GM18507 (cell line): ENCODE measurements at places on chromosomes 6 and 20.

- DNase-seq: no peak
Observed at GRCh38 chr6:148082696-148083095, 259.9 kb upstream of the SASH1 start.

DNA sequence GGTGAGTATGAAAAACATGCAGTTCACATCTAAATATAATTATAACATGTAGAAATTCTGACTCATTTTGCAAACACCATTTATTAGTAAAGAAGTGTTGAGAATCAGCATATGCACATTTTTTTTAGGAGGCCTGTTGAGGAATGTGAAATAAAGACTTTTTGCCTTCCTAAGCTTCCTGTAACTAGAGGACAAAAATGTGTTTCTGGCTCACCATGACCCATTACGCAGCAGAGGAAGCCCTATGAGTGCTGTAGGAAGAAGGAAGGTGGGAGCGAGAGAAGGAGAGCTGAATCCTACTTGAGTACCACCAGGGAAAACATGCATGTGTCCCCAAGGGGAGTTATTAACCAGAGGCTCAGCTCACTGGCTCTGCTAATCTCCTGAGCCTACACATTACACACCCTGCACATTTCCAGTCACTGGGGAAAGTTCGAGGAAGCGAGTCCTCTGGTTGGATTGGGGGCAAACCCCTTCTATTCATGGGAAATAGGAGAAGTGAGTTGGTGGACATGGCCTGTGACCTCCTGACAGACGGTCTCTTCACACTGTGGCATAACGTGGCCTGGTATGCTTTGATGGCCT lies 540.5 kb upstream of the JAG1 start:
- DNase-seq: no peak

- no peak for DNase-seq
Observed at GRCh38 chr6:84137989-84138575, 89.4 kb downstream of the CEP162 start.

DNA sequence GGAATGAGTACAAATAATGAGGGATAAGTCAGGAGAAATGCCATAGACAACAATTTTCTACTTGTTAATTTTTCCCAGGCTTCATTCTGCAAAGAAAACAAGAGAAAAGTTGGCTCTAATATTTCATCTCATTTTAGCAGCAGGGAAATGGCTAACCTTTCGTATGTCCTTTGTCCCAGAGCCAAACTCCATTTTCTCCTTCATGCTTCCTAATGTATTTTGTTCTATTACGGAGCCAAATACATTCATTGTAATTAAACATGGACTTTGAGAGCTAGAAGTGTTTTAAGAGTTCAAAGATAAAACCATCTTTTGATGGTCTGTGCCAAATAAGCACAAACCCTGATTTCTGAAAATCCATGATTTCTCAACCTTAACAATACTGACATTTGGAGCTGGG lies 136.9 kb downstream of the PTCHD4 start:
- DNase-seq: no peak

- DNase-seq: no peak
Observed at GRCh38 chr6:69349771-69350170, 447.0 kb downstream of the LMBRD1 start.

- DNase-seq: no peak
Observed at GRCh38 chr6:43903739-43904290, 133.8 kb downstream of the VEGFA start.

DNA sequence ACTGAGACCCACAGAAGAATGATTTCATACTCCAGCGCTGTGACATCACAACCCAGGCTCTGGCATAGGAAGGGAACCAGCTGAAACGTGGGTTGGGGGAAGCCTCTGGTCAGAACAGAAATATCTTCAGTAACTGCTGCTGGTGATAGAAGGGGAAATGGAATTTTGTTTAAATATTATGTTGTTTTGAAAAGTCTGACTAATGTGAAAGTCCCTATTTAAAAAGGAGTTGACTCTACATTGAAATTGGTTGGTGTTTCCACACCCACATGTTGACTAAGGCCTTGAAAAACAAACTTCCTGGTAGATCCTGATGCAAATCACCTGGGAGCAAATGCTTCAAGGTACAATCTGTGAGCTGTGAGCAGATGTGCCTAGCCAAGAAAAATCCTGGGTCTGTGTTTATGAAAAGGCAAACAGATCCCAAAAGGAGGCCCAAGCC lies 24.5 kb upstream of the TCP11 start:
- no peak for DNase-seq

DNA sequence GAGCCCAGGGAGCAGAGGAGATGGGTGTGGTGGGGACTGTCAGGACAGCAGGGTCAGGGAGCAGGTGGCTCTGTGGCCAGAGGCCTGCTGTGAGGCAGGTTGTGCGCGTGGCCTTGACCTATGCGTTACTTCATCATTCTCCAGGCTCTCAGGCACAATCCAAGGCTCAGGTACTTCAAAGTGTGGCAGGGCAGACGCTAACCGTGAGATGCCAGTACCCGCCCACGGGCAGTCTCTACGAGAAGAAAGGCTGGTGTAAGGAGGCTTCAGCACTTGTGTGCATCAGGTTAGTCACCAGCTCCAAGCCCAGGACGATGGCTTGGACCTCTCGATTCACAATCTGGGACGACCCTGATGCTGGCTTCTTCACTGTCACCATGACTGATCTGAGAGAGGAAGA lies 535 bp downstream of the NCR2 start:
- no peak for DNase-seq

GRCh38 chr6:31898383-31899011 lies 999 bp upstream of the EHMT2 start:
- DNase-seq: no peak

DNA sequence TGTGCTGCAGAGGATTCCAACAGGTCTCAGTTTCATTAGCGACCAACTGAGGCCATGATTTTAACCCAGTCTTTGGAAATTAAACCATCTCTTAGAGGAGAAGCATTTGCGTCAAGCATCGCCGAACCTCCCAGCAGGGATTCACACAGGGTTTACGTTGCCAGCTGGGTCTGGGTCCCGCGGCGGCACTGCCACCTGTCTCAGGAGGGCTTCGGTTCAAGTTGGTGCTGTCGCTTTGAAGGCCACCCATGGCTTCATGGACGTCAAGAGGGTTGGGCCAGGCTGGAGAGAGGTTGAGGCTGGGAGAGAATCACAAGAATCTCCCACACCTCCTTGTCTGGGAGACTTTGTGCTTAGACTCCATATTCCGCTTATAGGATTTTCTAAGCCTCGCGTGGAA lies 43.0 kb upstream of the FRMD1 start:
- DNase-seq: no peak

DNA sequence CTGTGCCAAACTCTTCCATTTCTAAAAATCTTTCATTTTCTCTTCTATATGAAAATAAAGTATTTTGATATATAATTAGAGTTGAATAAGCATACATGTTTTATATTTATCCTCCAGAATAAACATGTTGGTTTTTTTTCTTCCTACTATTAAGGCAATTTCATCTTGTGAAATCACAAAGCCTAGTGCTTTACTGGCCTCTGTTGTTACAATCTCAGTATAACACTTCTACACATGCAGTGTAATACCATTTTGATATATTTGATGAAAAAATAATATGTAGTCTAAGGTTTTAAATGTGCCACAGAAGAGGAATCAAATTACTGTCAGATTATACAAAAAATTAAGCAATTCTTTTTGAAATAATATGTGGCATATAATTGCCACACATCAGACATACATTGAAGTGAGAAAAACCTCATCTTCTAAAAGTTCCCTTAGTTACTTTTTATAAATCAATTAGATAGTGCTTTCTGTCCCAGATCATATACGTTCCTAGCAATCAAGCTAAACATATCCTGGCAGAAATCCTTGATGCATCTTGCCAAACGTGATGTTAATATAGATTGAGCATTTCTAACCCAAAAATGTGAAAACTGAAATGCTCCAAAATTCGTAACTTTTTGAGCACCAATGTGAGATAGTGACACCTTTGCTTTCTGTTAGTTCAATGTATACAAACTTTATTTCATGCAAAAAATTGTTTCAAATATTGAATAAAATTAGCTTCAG lies 225.1 kb upstream of the MANEA start:
- no peak for DNase-seq

GRCh38 chr20:7943891-7944290 lies 3.6 kb upstream of the HAO1 start:
- no peak for DNase-seq

DNA sequence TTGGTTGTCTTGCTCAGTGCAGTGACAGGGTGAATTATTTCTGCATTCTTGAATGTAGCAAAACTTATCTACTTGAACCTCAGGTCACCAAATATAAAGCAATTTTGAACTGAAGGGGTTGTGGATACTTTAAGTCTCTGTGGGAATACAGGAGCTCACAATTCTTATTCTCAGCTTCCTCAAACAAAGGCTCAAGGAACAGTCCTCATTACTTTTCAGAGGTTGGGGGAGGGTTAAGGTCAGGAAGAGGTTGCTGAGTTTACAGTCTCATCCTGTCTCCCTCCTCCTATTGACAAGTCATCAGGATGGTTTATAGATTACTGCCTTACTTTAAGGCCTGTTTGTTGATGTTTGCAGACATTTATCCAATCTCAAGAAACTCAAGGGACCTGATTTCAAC lies 143.6 kb upstream of the SPACA1 start:
- DNase-seq: no peak

DNA sequence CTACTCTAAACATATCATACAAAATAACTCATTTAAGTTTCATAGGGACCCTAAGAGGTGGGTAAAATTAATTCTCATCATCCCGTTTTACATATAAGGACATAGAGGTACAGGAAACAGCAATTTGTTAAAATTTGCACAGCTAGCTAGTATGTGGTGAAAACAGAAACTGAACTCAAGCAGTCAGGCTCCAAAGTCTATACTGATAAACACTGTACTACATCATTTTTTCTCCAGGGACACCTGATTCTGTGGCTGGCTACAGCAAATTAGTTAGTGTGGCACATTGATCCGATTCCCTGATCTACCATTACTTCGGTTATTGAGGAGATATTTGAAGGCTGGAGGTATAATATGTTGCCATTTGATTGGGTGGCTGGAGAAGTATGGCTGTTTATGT lies 36.2 kb upstream of the E2F3 start:
- DNase-seq: no peak

DNA sequence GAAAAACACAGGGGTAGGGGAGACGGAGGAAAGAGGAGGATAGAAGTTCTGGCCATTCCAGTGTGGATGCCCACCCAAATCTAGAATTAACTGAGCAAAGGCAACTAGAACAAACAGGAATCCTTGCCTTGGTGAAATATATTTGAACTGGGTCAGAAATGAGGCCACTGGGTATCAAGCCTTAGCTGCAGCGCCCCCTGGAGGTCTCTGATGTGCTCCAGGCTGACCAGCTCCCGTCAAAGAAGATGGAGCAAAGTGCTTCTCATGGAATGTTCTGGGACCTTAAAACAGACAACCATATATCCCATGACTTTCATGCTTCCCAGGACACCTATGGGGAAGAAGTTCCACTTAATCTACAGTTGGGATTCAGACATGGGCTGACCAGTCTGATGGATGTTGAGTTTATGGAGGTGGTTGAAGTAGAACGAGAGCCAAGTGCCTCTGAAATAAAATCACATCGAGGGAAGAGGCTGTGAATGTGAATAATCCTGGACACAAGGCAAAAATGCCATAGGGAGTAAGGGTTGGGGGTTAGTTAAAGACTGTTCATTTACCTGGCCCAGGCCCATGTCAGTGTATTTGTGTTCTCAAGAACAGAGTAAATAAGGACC lies 50.4 kb downstream of the HLA-DPB1 start:
- DNase-seq: no peak

- DNase-seq: no peak
Observed at GRCh38 chr6:86820750-86821149, 116.6 kb upstream of the HTR1E start.

DNA sequence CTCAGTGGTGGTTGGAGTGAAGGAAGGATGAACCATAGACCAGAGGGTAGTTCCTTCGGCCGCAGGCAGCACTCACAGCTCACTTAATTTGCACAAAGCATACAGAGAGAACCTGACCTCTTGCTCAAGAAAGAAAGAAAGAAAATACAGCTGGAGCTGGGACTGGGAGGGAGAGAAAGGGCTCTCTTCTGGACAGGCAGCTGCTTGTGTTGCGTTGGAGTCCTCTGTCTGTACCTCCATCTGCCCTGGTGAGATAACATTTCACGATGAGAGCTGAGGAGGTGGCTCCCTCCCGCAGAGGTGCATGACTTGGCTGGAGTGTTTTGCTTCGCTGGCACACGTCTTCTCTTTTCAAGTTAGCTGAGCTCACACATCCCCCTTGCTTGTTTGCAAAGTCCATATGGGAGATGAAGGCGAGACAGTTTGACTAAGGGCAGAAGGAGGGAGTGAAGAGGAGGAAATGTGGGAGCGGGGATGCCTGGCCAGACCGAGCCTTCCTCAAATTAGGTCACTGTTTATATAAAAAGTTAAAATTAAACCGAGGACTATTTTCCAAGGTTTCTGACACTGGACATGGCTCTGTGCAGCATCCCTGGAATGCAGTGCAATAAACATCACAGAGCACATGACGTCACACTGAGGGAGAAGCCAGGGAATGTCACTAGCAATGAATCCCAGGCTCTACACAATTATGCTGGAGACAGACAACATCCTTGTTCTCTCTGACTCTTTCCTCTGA lies 359.4 kb downstream of the CD83 start:
- DNase-seq: no peak

DNA sequence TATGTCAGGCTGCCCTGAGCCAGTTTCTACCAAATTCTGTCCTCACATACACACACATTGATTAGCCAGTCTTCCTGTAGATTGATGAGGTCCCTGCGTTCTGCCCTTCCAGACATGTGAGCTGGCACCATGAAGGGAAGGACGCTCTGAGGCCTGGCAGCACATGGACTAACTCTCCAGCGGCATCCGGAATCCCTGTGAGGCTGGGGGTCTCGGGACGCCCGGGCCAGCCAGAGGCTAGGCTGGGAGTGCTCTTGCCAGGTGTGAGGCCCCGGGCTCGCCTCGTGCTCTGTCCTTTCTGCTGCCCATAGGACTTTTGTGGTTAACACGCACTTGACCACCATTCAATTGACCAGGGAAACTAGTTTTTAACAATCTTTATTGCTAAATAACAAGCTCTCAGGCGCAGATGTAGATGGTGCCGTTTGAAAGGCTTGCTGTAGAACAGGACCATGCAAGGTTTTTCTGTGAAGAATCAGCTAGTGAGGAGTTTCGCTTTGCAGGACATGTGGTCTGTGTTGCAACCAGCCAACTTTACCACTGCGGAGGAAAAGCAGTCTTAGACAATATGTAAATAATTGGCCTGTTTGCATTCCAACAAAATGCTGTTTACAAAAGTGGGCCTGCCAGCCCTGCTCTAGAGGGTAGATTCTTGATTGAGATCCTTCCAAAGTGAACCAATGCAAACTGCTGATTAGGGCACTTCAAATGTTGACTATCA lies 29.3 kb downstream of the FOXF2 start:
- no peak for DNase-seq

- no peak for DNase-seq
Observed at GRCh38 chr20:58708246-58708931, 15.8 kb downstream of the NPEPL1 start.

GRCh38 chr20:35039146-35039545 lies 53.5 kb downstream of the TRPC4AP start:
- no peak for DNase-seq

GRCh38 chr6:37705239-37706051 lies 7.8 kb upstream of the MDGA1 start:
- no peak for DNase-seq

- DNase-seq: no peak
Observed at GRCh38 chr20:7770578-7770977, 169.7 kb downstream of the HAO1 start.

GRCh38 chr6:41460742-41461336 lies 85.3 kb upstream of the FOXP4 start:
- no peak for DNase-seq
